ENCODE measurements at places on chromosomes 2 and 18.

- no peak for DNase-seq
Measured at GRCh38 chr2:45083175-45083574, 73.9 kb upstream of the SIX2 start.

DNA sequence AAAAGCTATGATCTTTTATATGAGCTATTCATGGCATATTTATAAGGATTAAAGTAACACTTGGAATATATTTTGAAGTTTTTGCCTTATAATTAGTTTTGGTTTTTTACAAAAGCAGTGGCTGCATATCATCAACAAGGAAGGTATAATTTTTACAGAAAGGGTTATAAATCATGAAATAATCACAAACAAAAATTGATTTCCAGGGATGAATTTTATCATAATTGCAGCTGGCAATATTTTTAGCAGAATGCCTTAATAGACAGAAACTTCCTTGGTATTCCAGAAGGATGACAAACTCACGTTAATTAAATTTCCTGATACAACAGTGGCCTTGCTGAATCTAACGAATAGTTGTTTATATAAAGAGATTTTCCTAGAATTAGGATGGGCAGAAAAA, 260.5 kb upstream of the SLC39A10 start:
- DNase-seq, result no peak

- DNase-seq, result no peak
Measured at GRCh38 chr2:128503399-128504245, 185.0 kb upstream of the HS6ST1 start.

DNA sequence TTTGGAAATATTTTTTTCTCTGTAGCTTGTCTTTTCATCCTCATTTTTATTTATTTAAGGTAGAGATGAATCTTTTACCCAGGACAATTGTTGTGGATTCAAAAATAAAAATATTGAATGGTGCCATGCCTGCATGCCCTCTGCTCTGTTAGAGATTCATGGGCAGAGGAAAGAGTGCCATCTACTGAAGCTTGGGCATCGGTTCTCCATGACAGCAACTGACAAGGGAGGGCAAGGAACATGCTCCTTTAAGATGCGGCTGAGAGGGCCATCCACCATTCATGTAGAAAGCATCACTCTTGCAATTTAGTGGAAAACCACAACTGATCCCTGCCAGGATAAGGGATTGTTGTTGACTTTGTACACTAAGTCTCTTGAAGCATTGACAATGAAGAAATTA, 79.9 kb downstream of the PARD3B start:
- DNase-seq, result peak; percentile 35

DNA sequence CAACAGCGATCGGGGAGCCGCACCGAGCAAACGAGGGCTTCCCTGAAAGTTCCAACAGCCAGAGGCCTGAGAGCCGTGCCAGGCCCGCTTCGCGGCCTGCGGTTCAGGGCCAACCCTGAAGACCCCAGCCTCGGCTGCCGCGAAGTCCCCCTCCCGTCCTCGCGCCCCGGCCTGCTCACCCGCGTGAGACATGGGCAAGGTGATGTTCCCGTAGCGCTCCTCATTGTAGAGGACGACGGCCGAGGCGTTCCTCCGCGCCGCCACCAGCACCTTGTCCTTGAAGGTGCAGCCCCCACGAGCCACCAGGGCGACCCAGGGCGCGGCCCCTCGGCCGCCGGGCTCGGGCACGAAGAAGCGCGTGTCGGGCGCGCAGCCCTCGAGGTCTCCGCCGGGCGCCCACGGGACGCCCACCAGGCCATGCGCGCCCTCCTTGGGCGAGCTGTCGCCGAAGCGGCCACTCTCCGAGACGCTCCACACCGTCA, 510 bp downstream of the RNF149 start:
- peak; percentile 27 for DNase-seq

DNA sequence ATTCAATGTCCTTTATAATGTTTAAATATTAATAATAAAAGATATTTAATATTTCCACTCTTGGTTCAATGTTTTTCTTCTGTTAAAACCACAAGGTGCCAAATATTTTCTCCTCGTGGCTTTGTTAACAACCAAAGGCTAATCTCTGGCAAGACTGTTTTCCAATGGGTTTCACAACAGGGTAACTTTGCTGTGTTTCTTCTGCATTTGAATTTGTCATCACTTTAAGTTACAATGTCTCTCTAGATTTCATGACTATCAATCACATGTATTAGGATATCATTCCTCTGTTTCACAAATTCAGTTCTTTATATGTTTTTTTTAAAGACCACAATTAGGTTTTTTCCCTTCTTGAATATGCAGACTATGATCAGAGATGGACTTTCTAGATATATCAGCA, 469.8 kb upstream of the ACVR2A start:
- no peak for DNase-seq

Measured in ACHN (cell line).